ENCODE measurements at places on chromosomes 6 and 20.

DNA sequence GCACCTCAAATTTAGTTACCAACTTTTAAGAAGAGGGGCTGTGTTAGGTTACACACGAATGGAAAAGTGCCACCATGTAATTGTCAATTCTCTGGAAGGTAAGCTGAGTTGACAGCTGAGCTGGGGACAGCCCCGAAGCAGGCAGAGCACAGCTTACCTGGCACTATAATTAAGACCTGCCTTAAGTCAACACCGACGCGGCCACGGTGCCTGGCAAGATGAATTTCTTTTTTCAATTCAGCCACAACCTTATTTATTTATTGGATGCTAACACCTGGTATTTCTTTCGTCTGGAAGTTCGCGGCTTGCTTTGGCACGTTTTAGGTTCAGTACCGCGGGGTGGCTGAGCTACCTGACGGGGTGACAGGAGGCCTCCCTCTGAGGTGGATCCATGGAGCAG is 40.6 kb upstream of the NFATC2 start:
- no peak for DNase-seq

DNA sequence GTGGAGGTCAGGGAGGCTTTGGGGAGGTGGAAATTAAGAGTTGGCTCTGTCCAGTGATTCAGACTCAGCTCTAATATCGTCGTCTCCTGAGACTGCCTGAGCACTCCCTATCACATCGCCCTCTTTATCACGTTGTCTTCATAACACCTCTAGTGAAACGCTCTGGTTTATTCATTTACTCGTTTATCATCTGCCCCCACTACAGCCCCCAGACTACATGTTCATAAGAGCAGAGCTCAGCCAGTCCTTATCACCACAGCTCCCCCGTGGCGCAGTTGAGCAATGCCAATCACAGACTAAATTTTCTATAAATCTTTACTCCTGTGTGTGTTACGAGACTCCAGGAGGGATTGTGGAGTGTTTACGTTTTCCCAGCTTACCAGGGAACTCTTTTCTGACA is 316.2 kb downstream of the ADGRB3 start:
- no peak for DNase-seq

DNA sequence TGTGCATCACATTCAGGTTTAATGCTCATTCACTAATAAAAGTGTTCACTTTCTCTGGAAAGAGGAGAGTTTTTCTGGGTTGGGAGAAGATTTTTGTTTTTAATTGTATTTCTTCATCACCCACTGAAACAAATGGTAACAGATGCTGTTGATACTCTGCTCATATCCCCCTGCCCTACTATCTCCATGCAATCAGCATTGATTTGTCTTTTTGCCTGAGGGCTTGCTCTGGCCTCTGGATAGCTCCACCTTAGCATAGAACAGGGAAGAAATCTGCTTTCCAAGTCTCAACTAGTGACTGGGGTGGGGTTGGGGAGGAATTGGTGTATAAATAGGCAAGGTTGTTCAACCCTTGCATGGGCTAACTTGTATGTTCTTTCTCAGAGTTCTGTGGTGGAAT is 296.4 kb downstream of the KHDRBS2 start:
- no peak for DNase-seq

DNA sequence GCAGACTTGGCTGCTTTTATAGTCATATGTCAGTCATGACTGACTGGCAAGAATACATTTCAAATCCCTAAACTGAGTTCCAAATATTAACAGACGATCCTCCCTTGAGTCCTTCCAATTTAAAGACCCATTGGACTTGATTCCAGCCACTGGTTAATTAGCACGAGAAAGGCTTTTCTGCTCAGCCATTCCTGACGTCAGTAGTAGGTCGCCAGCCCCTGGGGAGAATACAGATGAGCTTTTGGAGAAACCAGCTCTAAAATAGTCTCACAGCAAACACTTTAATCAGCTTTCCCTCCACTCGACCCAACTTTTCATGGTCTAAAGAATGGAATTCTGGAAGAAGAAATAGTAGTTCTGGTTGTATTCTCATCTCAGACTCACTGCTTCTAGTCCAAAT is 91.6 kb downstream of the SLC22A3 start:
- DNase-seq, result no peak

- peak; percentile 65 for DNase-seq
Observed at GRCh38 chr6:33147807-33148666, 44.2 kb downstream of the COL11A2 start.

- DNase-seq, result no peak
Observed at GRCh38 chr20:309306-309840, 12.0 kb downstream of the ZCCHC3 start.
